ENCODE measurements at places on chromosomes 5 and 9.

DNA sequence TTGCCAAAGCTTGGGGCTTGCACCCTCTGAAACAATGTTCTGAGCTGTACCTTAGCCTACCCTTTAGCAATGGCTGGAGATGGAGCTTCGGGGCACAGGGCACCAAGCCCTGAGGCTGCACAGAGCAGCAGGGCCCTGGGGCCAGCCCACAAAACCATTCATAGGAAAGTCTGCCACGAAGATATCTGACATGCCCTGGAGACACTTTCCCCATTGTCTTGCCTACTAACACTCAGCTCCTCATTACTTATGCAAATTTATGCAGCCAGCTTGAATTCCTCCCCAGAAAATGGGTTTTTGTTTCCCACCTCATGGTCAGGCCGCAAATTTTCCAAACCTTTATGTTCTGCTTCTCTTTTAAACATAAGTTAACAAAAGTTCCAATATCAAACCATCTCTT, 105.7 kb downstream of the DTWD2 start:
- no peak for DNase-seq

DNA sequence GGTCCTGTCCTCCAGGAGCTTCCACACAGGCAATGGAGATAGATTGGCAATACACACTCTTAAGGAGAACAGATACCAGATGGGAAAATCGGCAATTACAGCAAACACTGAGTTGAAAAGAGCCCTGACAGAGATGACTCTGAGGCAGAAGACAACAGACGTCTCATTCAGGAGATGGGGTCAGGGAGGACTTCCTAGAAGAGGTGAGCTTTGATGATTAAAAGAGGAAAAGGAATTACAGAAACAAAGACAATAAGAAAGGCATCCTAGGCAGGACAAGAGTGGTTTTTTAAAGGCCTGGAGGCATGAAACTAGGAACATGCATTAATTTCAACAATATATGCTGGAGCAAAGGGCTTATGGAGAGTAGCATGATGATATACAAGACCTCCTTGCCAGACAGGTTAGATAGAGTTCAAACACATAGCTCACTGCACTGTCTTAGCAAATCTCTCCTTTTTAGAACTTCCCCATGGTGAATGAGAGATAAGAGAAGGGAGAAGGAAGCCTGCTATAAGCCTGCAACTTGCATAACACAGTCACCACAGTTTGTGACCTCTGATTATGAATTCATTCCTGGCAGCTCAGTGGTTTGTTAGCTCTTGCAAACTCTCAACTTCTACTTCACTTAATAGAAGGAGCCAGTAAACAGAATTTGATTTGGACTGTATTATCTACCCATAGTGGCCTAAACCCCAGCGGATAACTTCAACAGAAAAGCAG, 48.5 kb downstream of the SIL1 start:
- no peak for DNase-seq

- DNase-seq, result no peak
Measured at GRCh38 chr5:59246145-59246869, 647.2 kb downstream of the PDE4D start.

DNA sequence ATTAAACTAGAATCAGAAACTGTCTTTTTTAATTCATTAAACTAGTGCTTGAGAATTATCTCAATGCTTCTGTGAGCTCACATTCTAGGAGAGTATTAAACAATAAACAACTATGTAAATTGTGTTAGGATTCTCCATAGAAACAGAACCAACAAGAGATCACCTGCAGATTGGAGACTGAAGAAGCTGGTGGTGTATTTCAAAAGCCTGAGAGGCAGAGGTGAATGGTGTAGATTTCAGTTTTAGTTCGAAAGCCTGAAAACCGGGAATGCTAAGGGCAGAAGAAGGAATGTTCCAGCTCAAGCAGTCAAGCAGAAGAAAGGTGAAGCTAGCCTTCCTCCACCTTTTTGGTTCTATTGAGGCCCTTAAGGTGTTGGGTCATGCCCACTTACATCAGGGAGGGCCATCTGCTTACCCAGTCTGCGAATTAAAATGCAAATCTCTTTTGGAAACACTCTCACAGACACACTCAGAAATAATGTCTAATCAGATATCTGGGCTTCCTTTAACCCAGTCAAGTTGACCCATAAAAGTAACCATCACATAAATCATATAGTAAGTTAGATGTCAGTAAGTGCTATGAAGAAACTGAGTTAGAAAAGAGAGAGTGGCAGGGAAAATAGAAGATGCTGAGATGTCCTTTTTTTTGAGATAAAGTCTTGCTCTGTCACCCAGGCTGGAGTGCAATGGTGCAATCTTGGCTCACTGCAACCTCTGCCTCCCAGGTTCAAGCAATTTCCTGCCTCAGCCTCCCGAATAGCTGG, 291.5 kb downstream of the ARRDC3 start:
- DNase-seq, result no peak

- DNase-seq, result no peak
Measured at GRCh38 chr5:135225856-135226560, 173.0 kb downstream of the MACROH2A1 start.

- DNase-seq, result no peak
Measured at GRCh38 chr5:149826574-149826973, 96.5 kb downstream of the PPARGC1B start.

- DNase-seq, result no peak
Measured at GRCh38 chr9:18947892-18948339, 85.1 kb downstream of the SAXO1 start.

GRCh38 chr5:127865273-127865672, 162.1 kb downstream of the CCDC192 start:
- no peak for DNase-seq

GRCh38 chr5:66993882-66994281, 202.7 kb downstream of the CD180 start:
- no peak for DNase-seq

DNA sequence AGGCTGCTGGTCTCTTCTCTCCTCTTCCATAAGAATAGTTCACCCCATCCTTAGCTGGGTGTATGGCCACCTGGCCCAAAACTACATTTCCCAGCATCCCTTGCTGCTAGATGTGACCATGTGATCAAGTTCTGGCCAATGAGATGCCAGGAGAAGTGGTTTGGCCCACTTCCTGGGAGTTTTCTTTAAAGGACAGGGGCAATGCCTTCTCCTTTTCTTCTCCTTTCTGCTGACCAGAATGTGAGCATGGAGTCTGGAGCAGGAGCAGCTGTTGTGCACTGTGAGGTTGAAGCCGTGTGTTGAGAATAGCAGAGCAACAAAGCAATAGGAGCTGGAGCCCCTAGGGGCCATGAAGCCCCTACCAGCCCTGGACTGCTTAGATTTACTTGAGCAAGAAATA, 36.8 kb downstream of the C9orf50 start:
- DNase-seq, result peak; percentile 81

DNA sequence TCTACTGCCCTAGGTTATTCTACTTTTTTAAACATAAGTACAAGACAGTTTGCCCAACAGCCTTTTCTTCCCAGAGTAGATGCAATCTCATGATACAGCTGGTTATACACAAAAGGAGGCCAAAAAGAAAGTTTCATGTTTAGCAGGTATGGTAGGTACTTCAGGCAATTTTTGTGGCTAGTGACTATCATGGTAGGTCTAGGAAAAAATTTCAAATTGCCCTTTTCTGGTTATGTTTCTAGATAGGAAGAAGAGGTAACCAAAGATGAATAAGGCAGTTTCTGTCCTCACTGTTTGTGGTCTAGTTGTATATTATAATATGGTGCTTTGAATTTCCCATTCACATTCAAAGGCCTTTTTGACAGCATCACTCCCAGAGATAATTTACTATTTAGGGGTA, 19.7 kb downstream of the MEGF9 start:
- no peak for DNase-seq

DNA sequence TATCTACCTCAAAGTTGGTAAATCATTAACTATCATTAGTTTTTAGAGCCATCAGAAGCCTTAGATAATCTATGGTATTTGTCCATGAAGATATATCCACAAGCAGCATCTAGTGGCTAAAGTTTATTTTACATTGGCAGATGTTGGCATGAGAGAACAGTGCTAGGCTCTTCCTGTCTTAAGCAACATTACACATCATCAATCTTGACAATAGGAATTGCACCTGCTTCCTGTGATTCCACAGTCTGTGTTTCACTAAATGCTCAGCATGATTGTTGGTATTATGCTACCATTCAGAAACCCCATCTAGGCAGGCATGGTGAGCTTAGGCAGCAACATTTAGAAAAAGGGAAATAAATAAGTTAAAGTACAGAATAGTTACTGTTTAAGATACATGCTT, 246.6 kb downstream of the SLCO4C1 start:
- DNase-seq, result no peak

GRCh38 chr5:169838688-169839087, 141.6 kb downstream of the INSYN2B start:
- no peak for DNase-seq

- DNase-seq, result no peak
Measured at GRCh38 chr5:132825834-132826391, 4.5 kb downstream of the SHROOM1 start.

- no peak for DNase-seq
Measured at GRCh38 chr5:63127054-63127453, 548.4 kb downstream of the LRRC70 start.

DNA sequence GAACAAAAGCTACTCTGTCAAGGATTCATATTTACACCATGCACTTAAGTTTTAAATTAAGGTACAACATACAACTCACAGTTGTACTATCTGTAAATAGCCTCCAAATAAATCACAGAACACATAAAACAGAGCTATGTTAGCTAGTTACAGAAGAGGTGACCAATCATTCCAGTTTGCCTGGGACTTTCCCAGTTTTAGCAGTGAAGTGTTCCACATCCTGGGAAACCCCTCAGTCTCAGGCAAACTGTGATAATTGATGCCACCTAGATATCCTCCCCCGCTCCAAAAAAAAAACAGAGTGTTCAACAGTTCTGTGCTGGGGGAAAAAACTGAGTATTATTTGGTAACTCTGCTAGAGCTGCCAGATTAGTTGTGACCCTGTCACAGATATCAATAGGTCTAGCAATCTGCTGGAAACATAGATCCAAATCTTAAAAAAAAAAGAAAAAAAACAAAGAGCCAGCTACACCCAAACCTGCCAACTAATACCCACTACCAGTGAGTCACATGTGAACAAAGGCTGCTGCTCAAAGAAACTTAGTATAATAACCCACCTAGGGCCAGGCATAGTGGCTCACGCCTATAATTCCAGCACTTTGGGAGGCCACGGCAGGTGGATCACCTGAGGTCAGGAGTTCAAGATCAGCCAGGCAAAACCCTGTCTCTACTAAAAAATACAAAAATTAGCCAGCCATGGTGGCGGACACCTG, 5.7 kb downstream of the TBCA start:
- no peak for DNase-seq

DNA sequence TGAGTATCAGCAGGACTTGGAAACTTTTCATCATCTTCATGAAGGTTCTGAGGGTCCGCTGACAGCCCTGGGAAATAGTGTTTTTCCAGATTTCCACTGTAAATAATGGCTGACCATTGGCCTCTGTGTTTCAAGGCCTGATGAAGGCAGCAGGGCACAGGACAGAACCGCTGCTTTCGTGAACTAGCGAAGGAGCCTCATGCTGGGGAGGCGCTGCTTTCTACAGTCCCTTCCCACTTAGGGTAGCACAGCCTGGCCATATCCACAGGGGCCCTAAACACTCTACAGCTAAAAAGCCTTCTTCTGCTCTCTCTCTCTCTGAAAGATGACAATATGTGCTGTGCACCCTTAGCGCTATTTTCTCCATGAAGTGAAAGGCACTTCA, 118.2 kb downstream of the MED27 start:
- no peak for DNase-seq

GRCh38 chr5:98969400-98969799, 40.6 kb upstream of the CHD1 start:
- DNase-seq, result no peak

GRCh38 chr9:123866497-123866896, 63.4 kb downstream of the DENND1A start:
- no peak for DNase-seq

DNA sequence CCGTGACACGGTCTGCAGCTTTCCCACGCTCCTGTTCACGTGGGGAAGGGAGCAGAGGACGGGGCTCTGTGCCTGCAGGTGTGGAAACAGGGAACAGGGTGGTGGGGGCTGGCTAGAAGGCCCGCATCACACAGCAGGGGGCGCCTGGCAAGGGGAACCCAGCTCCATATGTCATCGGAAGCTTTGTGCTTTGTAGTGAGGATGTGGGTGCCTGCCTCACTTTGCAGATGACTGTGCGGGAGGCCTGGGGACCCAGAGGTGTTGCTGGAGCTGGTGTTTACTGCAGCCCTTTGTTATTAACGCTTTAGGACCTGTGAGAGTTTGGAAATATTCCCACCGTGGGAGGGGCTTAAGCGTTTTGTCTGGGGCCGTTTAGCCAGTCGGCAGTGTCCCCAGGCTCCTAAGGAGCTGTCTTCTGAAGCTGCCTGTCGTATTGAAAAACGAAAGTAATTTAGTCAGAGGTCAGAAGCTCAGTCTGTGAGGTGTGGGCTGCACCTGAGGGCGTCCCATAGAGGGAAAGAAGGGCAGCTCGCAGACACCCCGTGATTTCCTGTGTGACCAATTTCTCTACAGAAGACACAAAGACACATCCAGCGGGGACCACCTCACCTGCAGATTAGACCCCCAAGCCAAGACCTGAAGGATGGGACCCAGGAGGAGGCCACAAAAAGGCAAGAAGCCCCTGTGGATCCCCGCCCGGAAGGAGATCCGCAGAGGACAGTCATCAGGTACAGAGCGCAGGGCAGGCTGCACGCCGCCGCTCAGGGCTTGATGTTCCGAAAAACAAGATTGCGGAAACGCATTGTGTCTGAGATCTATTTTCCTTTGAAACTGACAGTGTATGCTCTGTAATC, 9.1 kb downstream of the MAN1B1 start:
- no peak for DNase-seq

GRCh38 chr5:68067976-68068603, 147.5 kb upstream of the PIK3R1 start:
- no peak for DNase-seq

GRCh38 chr9:102185371-102185770, 446.9 kb upstream of the GRIN3A start:
- DNase-seq, result no peak

GRCh38 chr9:85114799-85115198, 445.3 kb downstream of the NTRK2 start:
- no peak for DNase-seq

DNA sequence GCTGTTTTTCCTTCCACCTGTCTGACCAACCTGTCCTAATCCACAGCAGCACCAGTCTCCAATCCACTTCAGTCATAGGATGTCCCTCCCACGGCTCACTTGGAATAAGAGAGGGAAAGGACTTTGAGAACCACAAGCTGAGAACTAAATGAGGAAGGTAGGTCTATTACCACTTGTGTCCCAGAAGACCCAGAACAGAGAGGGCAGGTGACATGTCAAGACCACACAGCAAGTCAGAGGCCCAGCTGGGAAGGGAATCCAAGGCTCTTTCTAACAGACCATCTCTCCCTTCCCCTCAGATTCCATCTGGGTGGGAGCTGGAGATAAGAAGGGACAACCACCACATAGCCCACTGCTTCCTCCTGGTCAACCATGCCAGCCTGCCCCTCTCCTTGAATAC, 14.6 kb downstream of the ANXA6 start:
- no peak for DNase-seq
